ENCODE measurements at places on chromosomes 2 and 18.

DNA sequence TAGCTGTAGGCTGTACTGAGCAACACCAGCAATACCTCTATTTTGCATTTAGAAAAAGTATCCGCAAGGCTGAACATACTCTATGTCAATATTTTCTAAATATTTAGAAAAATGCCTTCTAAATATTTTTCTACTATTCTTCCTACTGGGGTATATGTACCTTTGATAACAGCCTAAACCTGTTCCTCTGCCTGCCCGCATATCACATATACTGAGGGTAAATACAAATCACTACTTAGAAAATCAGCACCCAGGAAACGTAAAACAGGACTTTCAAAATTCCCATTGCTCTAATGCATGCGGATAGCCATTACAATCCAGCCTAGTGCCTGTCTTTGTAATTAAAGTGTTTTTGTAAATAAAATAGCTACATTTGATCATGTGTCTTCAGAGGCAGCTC is 56.1 kb downstream of the NCKAP5 start:
- DNase-seq: no peak

- no peak for DNase-seq
Observed at GRCh38 chr2:226655871-226656270, 143.7 kb downstream of the IRS1 start.

DNA sequence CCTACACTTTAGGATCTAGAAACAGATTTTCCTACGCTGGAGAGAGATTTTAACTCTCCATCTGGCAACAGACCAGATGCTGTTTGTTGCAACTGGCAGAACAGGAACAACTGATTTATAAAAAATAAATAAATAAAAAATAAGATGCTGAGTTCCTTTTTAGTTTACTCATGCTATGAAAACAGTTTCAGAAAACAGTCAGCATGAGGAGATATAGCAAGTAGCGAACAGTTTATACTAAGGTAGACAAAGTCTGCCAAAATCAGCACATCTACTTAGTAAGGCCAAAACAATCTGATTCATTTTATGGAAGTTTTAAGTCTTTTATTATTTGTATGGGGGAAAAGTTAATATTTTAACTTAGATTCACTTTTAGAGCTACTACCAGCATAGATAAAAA is 974.0 kb upstream of the CNTNAP5 start:
- DNase-seq: no peak

DNA sequence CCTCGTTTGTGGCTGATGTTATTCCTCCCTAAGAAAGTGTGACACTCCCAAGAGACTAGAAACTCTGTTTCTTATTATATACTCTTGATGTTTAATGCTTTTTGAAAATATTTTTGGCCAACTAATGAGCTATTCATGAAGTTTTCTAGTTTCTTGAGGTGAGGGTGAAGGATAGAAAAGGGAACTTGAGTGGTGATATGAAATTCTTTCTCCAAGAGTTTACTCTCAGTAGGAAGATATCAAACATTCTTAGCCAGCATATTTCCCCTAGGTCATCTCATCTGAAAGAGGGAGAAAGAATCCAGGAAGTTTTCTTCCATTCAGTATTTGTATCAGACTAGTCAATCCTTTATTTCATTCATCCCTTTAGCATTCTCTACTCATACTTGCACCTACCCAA is 95.7 kb downstream of the MAP3K20 start:
- no peak for DNase-seq

DNA sequence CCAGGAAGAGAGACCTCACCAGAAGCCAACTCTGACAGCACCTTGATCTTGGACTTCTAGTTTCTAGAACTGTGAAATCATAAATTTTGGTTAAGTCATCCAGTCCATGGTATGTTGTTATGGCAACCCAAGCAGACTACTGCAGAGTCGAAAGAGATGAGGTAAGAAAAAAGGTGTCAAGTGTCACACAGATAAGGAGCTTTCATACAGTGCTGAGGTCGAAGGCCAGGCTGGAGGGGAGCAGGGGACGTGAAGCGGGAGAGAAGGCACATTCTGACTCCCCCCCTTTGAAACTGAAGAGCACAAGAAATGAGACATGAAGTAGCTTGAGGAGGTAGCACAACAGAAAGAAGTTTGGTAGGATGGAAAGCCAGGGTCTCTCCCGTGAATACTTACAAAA is 110.4 kb downstream of the ALK start:
- no peak for DNase-seq

Data from stimulated activated CD8-positive, alpha-beta memory T cell treated with anti-CD3 and anti-CD28 coated beads, Interleukin-15, amount 100 ng/mL, for 24 hours (primary cell).